ENCODE measurements at places on chromosomes 7 and 10.

GRCh38 chr10:79176949-79177602, 108.3 kb downstream of the ZMIZ1 start:
- DNase-seq: no peak

- DNase-seq: peak; percentile 57
Observed at GRCh38 chr10:100339236-100339635, 7.8 kb upstream of the SCD start.

- no peak for DNase-seq
Observed at GRCh38 chr7:3995187-3995586, 686.9 kb upstream of the FOXK1 start.

DNA sequence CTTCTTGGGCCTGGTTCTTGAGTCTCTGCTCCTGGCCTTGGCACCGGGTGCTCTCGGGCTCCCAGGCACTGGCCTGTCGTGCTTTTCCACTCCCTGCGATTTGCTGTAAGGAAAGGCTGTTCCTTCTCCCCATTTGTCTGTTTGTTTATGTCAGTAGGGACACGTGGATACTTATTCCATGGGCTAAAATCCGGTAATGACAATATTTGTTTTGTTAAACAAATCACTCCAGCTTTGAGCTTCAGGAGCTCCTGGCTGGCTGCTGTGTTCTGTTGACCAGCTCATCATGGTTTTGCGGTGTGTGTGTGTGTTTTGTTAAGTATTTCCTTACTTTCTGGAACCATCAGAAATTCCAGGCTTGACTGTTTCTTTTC, 17.5 kb upstream of the JAKMIP3 start:
- DNase-seq: no peak

- DNase-seq: no peak
Observed at GRCh38 chr7:151240536-151240935, 8.0 kb downstream of the SMARCD3 start.

- DNase-seq: no peak
Observed at GRCh38 chr7:84372155-84372621, 177.6 kb upstream of the SEMA3A start.

GRCh38 chr7:22657479-22657878, 69.5 kb upstream of the IL6 start:
- no peak for DNase-seq

DNA sequence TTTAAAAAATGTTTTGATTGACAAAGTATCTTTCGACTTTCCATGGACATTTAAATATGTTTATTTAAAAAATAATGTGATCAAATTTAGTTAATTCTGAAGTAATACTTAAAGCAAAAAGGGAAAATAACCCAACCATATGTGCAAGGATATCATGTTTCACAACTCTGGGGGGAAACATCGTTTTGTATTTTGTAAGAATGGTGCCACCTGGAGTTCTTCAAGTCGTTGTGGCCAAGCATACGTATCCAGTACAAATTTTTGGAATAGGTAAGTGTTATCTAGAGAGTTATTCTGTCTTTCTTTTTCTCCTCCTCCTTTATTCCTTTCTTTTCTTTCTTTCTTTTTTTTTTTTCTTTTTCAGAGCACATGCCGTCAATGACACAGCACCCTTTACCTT, 176.2 kb upstream of the CSTF2T start:
- DNase-seq: no peak

- DNase-seq: no peak
Observed at GRCh38 chr7:11203224-11203623, 229.6 kb downstream of the PHF14 start.

Data from GM12878 (cell line).